ENCODE measurements at places on chromosomes 16 and 17. TPM values are rescaled to one million over a fixed set of nuclear protein-coding genes. Genes with fewer than 3 reads are reported as not detected.

- DNase-seq, result no peak
These were observed 46.0 kb upstream of the ERCC4 start for GRCh38 chr16:13873835-13874438.

DNA sequence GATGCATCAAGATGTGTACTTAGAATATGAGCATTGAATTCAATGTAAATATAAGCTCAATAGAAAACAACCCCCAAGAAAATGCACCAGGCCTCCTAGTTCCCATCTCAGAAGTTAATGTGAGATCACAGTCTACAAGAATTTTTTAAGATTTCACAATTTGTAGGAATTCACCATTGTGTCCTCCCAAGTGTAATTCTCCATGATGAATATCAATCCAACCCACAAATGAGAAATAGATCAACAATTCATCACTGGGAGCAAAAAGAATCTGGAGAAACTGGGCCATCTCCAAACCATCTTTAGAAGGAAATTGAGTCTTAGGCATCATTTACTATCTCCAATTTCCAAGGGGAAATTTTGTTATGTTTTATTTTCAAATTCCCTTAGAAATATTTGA lies 310.5 kb upstream of the GOT2 start:
- no peak for DNase-seq

The CCL18 gene
- 146 TPM for total RNA-seq

DNA sequence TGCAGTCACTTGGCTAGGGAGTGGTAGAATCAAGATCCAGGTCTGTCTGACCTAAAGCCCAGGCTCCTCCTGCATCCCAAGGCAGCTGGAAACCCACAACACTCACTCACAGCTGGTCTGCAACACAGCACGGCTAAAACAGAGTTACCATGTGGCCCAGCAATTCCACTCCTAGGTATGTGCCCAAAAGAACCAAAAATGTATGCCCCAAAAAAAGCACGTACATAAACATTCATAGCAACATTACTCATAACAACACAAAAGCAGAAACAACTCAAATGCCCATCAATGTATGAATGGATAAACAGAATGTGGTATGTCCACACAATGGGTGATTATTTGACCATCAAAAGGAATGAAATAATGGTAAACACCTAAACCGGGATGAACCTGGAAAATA lies 8.9 kb downstream of the TVP23A start:
- DNase-seq, result no peak

GRCh38 chr16:64626776-64627175 lies 495.1 kb downstream of the CDH11 start:
- DNase-seq, result no peak

GRCh38 chr17:45006927-45007461 lies 38.9 kb upstream of the C1QL1 start:
- no peak for DNase-seq

GRCh38 chr17:44997733-44998520 lies 29.8 kb upstream of the C1QL1 start:
- no peak for DNase-seq

The FBXO39 gene
- not detected for total RNA-seq

- no peak for DNase-seq
These were observed 26.3 kb upstream of the FZD2 start for GRCh38 chr17:44530896-44531418.
